ENCODE measurements at places on chromosomes 2 and 18.
A peak's percentile ranks its signal among the peaks of the same experiment; 100 is the strongest.

DNA sequence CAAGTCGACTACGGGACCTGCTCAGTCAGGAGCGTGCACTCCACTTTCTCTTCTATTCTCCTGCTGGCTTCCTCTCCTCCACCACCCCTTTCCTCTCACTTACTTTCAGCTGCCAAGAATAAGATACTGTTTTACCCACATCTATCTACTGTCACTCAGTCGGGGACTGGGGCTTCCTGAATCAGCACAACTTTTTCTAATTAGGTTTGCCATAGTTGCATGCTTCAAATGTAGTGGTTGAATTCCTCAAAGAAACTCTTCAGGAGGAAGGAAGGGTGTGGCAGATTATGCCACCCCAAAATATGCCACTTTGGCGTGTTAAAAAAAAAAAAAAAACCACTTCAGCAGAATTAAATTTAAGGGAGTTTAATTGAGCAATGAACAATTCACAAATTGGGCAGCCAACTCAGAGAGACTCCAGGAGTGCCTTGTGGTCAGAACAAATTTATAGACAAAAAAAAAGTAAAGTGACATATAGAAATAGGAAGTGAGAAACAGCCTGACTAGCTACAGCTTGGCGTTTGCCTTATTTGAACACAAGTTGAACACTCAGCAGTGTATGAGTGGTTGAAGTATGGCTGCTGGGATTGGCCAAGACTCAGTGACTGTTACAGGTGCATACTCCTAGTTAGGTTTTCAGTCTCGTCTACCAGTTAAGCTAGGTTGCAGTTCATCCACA, 32.5 kb upstream of the RMDN2 start:
- no peak for DNase-seq

DNA sequence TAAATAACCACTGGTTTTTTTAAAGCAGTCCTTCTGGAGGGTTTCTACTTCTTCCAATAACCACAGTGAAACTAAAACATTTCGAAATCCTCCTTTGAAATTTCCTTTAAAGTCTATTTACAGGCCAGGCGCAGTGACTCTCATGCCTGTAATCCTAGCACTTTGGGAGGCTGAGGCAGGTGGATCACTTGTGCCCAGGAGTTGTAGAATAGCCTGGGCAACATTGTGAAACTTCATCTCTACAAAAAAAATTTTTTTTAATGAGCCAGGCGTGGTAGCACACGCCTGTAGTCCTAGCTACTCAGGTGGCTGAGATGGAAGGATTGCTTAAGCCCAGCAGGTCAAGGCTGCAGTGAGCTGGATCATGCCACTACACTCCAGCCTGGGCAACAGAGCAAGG, 15.2 kb downstream of the KIDINS220 start:
- DNase-seq: no peak

- DNase-seq: no peak
Measured at GRCh38 chr2:28982381-28982950, 1.4 kb downstream of the TOGARAM2 start.

DNA sequence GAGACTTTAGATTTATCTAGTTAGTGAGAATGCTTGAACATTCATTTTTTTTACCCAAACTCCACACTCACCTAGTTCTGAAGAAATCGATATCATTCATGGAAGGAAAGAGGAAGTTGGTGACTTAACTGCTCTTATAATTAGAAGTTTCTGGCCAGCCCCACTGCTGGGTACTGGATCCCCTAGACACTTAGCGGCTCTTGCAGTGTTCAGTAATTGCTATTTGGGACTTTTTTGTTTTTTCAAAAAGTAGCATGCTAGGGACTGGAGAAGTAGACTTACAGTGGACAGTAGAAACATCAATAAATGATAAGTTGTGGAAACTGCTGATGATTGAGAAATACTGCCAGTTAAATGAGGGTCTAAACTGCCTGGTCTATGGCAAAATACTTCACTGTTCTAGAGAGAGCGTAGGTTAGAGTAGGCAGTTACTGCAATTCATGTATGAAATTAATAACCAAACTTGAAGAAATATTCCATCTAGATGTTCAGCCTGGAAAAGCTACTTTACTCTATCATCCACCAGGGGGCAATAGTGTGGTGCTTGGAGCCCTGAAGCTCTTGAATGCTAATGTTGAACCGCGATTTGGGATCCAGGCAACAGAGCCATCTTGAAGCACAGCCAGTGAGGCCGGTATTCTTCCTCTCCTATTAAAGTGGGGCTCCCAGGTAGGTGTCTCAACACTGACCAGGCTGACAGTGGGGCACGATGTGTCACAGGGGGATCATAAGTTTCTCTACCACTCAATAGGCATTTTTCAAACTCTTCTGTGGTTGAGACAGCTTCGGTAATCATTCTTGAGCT, 146.1 kb upstream of the SESTD1 start:
- DNase-seq: peak; percentile 34

All from right renal pelvis (tissue), 4 donors.